Inflammatory macrophage treated with lipopolysaccharide for 1 hour (primary cell): ENCODE measurements at places on chromosomes 6 and 20.
A peak's percentile ranks its signal among the peaks of the same experiment; 100 is the strongest.

- peak; percentile 3 for DNase-seq
Measured at GRCh38 chr20:23971310-23971709, 17.3 kb downstream of the GGTLC1 start.

DNA sequence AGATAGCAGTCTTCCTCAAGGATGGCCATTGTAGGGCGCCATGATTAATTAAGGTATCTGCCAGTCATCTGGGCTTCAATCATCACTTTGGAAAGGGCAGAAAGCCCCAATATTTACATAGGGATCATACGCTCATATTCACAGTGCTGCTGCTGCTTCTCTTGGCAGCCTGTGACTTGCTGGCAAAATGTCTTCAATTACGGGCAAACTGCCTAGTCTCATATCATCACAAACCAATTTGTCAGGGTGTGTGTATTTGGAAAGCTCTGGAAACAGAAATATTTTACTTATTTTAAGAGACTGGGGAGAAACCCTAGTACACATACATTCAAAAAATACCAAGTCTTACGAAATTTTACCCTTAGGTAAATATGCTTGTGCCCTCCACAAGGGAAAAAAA is 77.6 kb downstream of the SAMD5 start:
- DNase-seq: no peak

- no peak for DNase-seq
Measured at GRCh38 chr6:8180327-8181159, 78.2 kb upstream of the EEF1E1 start.

DNA sequence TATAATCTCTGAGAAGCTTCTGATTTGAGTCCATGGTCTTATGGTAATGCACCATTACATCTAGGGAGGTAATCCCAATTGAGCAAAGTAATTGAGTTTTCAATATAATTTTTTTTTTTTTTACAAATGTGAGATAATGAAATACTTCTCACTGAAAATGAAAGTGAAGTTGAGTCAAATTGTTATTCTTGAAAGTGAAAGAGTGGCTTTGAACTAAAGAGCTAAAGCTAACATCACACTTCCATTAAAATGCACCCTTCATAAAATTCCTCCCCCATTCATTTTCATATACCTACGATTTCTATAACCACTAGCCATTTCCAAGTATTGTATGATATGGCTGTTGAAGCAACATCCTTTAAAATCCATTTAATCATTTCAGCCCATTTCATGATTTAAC is 149.1 kb upstream of the IMPG1 start:
- DNase-seq: no peak

DNA sequence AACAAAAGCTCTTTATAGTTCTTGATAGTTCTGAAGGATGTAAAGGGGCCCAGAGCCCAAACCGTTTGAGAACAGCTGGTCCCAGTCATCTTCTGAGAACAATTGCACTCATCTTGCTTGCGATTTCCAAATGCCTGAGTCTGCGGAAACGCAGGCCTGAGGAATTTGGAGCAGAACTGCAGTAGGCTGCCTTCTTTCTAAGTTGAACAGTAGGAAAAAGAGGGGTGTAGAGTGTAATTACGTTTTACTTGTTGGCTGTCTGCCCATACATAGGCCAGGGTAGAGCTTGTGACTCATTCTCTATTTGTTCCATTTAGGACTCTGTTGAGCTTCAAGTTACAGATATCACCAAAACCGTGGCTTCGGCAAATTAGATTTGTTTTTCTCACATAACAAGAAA is 42.0 kb upstream of the KIF16B start:
- no peak for DNase-seq

GRCh38 chr6:140923048-140923447 is 1209.7 kb upstream of the GJE1 start:
- DNase-seq: no peak

- no peak for DNase-seq
Measured at GRCh38 chr6:13988049-13988738, 63.4 kb downstream of the RNF182 start.

DNA sequence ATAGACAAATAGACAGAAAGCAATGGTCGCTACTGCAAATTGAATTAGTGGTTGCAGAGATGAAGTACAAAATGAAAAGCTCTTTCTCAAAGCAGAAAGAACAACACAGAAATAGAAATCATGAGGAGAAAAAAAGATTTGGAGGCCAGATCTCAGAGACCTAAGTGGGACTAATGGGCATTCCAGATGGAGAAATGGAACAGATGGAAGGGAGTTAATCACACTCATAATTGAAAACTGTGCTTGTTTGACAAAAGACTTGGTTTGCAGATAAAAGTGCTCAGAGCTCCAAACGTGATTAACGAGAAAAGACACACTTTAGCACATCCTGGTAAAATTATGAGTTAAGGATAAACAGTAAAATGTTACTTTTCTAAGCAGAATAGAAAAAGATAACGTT is 58.1 kb upstream of the SNRPB2 start:
- DNase-seq: no peak

- DNase-seq: peak; percentile 37
Measured at GRCh38 chr6:4805553-4806336, 29.5 kb downstream of the CDYL start.

- DNase-seq: no peak
Measured at GRCh38 chr6:142613981-142614380, 312.2 kb downstream of the ADGRG6 start.

- peak; percentile 93 for DNase-seq
Measured at GRCh38 chr6:158869826-158870648, 50.9 kb upstream of the EZR start.

GRCh38 chr6:45398075-45398813 is 20.5 kb upstream of the SUPT3H start:
- DNase-seq: no peak

- DNase-seq: no peak
Measured at GRCh38 chr20:51493346-51493791, 49.1 kb downstream of the NFATC2 start.

DNA sequence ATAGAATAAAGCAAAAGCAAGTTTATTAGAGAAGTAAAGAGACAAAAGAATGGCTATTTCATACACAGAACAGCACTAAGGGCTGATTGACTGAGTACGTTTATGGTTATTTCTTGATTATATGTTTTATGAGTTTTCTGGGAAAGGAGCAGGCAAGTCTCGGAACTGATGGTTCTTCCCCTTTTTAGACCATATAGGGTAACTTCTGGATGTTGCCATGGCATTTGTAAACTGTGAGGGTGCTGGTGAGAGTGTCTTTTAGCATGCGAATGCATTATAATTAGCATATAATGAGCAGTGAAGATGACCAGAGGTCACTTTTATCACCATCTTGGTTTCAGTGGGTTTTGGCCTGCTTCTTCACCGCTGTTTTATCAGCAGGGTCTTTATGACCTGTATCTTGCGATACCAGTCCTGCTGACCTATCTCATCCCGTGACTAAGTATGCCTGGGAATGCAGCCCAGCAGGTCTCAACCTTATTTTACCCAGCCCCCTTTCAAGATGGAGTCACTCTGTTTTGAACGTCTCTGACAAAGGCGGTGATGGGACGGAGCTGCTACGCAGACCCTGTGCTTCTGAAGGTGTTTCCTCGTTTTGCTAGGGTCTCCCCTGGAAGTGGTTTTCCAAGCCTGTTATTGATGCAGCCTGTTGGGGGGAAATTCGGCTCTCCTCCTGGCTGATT is 45.4 kb upstream of the BMP6 start:
- DNase-seq: no peak

DNA sequence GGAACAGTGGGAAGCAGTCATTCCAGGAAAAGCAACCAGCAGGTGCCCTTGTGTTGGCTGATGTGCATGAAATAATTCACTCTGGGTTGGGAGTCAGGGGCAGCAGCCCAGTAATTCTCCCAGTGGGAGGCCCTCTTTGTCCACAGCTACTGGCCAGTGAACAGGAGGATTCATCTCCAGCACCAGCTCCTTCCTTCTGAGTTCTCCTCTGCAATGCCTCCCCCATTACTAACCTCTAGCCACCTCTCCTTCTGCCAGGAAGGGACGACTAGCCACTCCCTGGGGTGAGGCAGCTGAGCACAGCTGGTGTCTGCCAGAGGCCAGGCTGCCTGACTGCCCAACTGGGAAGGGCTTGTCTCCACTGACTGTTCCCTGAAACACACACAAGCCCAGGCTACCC is 12.5 kb upstream of the R3HDML start:
- no peak for DNase-seq

- DNase-seq: no peak
Measured at GRCh38 chr20:2137552-2138201, 36.0 kb downstream of the STK35 start.

DNA sequence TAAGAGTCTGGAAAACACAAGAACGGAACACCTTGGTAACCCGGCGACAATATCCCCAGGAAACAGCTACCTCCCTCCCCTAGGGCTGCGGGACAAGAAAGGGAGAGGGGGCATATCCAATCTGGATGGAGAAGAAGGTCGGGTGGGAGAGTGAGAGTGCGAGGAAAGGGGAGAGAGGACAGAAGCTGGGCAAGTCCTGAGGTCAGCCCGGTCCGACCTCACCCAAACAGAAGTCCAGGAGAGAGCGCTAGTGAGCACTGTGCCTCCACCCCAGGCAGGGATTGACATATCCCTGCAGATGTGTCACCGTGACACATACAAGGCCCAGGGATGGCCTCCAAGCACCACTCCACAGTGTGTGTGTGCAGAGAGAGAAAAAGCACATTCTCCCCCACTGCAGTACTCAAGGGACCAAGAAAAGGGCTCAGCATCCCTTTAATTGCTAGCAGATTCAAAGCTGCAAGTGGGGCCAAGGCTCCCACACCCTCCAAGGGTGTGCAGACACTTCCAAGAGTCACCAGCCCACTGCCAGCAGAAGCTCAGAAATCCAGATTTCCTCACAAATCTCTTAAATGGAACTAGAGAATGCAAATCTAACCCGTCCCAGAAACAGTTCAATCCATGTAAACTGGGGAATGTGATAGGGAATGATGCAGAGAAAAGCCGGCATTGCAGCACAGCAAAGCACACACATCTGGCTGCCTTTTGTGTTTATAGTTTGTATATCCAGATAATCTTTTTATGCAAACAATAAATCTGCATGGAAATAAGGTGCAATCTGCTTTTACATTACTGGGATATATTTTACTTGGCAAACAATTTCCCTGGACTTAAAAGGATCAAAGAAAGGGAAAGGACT is 3.1 kb downstream of the PXDC1 start:
- peak; percentile 57 for DNase-seq

DNA sequence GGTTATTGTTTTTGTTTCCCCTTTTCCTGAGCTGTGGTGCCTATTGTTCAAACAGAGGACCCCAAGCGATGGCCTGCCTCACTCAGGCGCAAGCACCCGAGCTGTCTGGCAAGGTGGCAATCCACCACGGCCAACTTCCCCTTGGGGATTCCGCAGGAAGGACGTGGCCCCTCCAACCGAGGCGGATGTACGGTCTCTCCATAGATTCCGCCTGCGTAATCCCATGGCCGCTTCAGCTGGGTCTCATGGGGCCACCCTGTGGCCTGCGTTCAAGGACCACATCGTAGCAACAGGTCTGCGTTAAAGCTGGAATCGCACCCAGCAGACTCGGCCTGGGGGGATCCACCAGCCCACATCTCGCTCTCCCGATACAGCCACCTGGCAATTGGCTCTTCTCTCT is 79.9 kb downstream of the CEBPB start:
- DNase-seq: peak; percentile 93

DNA sequence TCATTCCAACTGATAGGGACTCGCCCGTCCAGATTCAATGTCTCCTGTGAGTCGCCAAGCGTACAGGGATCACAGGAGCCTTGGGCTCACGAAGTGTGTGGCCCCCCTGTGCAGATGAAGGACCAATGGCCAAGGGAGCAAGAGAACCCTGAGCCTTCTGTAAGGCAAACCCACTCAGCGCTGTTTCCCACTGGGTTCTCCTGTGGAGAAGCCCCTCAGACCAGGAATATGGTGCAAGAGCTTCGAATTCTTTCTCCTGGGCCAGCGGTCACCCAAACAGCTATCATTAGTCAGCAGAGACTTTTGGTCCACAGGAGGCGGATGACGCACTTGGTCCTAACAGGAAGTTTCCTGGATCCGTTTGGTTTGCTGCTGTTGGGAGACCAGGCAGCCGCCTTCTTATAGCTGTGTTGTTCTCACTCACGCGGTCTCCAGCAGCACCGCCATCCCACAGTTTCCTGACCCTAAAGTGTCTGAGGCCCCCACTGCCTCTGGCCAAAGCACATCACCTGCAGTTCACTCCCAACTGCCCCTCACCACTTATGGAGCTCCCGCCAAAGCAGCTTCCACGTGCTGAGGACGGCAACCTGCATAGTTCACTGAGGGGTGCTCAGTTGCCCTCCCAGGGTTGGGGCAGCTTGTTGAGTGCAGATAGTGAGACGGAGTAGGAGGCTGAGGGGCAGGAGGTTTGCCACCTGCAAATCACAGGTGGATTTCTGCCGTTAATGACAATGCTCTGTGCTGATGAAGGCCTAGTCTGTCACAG is 268.6 kb downstream of the ERMARD start:
- DNase-seq: no peak

GRCh38 chr20:39070484-39071231 is 108.5 kb downstream of the DHX35 start:
- no peak for DNase-seq
